ENCODE measurements at places on chromosomes 5 and 9. TPM values are rescaled to one million over a fixed set of nuclear protein-coding genes. Genes with fewer than 3 reads are reported as not detected.

The FOXD4L6 gene
- total RNA-seq, result not detected

The SPINK13 gene
- not detected for total RNA-seq

The SPEF2 gene
- 9.1 TPM for total RNA-seq

DNA sequence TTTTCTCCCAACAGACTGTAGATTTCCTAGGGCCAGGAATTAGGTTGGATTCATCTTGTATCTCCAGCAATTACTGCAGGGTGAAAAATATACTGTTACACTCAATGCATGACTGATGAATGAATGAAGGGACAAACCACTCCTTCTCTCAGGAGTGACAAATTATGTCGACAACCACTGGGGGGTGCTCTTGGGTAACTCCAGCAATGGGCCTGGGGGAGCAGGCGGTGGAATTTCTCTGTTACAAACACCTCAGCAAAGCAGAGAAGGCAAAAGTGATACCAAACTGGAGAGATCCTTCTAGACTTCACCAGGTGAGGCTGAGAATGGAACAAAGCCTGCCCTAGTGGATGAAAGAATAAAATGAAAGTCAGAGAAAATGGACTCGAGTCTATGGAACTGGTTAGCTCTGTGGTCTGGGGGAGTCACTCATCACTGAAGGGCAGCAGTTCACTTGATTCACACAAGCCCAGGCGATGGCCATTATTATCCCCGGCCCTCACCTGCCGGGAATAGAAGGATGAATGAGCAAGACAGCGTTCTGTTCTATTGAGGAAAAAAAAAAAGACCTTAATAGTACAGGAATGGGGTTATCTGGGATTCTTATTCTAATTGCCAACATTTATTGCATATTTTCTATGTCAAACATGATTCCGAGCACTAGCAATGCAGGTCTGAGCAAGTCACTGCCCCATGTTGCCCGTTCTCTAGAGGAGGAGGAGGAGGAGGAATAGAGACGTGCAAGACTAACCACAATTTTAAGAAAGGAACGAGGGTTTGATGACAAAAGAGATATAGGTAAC, 341.1 kb downstream of the ASTN2 start:
- DNase-seq, result no peak

GRCh38 chr5:2200261-2200950, 317.7 kb upstream of the IRX4 start:
- no peak for DNase-seq

- DNase-seq, result no peak
Observed at GRCh38 chr5:175893466-175893865, 22.1 kb downstream of the CPLX2 start.

All from activated CD4-positive, alpha-beta T cell treated with anti-CD3 and anti-CD28 coated beads, Interleukin-2, amount 10 ng/mL, durations not matched to agents 7 days and 5 days (primary cell).